ENCODE measurements at places on chromosomes 6 and 20.

DNA sequence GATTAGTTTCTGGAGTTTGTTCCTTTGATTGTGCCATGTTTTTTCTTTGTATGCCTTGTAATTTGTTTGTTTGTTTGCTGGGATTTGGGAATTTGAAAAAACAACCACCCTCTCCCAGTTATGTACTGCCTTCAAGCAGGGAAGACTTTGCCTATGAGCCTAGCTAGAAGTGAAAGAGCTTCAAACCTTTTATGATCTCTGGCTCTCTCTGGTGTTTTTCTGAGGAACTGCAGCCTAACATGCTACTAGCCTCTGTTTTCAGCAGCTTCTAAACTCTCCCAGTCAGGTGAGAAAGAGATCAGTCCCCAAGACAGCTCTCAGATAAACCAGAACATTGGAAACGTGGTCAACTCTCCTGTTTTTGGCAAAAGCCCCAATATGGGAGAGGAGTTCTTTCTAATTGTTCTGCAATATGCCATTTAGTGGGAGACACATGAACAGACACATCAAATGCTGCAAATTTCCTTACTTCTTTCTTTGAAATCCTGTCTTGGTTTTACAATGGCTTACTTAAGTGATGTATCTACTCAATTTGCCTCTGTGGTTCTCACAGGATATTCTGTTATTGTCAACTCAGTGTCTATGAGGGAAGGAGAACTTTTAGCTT, 58.9 kb upstream of the SERINC1 start:
- DNase-seq = peak; percentile 52

GRCh38 chr20:3997446-3997845, 17.9 kb downstream of the RNF24 start:
- no peak for DNase-seq

DNA sequence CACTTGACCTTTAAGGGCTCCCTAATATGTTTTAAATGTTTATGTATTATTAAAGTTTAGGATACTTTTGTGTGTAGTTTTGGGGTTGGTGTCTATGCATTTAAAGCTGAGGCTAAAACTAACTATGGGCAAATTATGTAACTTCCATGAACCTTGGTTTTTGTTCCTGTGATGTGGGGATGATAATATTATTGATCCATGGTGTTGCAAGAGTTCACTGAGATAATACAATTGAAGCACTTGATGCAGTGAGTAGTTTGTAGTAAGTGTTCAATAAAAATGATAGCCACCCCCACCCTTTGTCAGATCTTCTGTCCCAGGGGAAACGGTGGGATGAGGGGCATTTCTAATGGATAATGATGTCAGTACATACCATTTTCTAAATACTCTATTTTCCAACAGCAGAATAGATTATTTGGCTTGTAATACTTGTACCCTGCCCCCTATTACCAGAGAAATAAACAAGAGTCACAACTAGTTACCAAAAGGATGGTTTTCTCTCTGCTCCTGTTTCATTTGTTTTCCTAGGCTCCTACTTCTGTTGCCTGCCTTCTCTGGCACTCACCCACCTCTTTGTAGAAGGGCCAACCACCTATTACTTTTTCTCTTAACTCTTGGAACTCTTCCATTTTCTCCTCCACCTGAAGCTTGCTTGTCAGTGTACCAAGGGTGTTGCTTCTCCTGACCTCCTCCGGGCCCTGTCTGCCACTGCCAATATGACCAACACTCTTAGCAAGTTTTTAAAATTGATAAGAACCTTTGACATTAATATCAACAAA, 97.9 kb downstream of the RCAN2 start:
- no peak for DNase-seq

GRCh38 chr6:25103603-25104002, 167.8 kb upstream of the RIPOR2 start:
- DNase-seq = no peak

DNA sequence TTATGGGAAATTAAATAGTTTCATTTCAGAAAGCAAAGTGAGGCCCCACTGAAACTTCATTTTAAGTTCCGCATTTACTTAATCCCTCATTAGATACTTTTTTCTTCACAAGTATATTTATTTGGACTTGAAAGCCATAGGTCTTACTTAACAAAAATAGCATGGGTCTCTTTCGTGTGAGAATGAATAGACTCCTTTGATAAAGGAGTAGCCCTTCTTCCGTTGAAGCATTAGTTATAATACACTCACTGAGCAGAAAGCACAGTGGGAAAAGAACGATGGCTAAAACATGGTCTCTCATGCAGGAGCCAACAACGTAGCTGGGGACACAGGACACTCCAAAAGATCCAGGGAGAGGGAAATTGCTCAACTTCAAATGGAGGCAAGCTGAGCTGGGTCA, 130.4 kb downstream of the SLC23A2 start:
- no peak for DNase-seq

- DNase-seq = peak; percentile 53
These were observed 10.9 kb downstream of the ABT1 start for GRCh38 chr6:26607434-26608230.

- DNase-seq = no peak
These were observed 128.2 kb downstream of the FRK start for GRCh38 chr6:115932481-115932880.

- no peak for DNase-seq
These were observed 135.0 kb downstream of the EPM2A start for GRCh38 chr6:145600299-145600698.

- DNase-seq = no peak
These were observed 245.5 kb downstream of the SLC35F1 start for GRCh38 chr6:118152524-118152923.

DNA sequence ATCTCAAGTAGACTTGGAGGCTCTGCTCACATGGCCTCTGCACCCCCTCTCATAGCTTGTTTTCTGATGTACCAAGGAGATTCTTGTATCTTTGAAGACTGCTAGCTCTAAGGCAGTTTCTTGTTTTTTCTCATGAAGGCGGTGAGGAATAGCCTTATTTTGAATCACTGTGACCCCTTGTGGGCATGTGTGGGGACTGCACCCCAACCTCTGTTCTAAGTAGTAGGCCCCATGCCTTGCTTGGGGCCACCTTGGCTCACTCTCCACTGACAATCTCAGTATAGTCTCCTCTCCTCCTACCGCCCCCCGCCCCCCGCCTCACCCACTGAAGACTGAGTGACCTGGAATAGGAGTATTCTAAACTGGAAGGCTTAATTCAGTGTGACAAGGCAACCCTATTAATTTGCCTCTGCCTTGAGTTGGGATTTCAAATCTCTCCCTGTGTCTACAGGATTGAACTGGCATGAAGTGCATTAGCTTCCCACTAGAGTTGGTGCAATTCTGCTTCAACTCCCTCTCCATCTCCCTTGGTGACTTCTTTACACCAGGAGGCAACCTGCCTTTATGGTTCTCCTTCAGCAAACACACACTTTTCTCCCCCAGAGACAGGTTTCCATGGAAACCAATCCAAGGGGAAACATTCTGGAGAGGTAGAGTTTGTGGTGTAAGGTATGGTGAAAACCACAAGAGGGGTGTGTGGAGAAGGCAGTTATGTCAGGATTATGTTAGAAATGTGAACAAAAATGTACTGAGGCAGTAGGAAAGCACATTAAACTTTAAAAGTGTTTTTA, 75.4 kb upstream of the ECI2 start:
- DNase-seq = peak; percentile 82

- no peak for DNase-seq
These were observed 757.0 kb upstream of the MMS22L start for GRCh38 chr6:98039904-98040607.

DNA sequence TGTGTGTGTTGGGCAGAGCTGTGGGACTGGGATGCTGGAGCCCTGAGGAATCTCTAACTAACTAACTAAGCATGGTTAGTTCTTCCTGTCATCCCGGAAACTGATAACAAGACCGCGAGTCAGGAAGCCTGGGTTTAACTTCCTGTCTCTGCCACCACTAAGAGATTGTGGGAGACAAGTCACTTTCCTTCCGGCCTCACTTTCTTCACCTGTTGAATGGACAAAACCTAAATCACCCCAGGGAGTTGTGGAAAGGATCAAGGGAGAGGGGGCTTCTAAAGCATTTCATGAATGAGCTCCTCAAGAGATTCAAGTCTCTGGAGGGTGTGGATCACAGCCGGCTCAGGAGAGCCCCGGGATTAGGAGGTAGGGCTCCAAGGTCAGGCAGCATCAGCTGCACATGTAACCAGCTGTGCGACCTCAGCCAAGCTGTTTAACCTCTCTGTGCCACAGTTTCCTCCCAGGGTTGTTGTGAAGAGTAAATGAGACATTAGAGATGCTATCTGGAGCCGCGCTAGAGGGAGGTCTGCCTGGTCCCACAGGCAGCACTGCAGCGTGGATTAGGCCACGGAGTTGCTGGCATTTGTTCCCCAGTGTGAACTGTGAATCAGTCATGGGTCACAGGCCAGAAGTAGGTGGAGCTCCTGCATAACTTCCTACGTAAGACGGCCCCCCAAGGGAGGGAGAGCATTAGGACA, 105.1 kb downstream of the TOX2 start:
- no peak for DNase-seq

GRCh38 chr20:64244281-64244805, 11.2 kb upstream of the PCMTD2 start:
- DNase-seq = no peak

- no peak for DNase-seq
These were observed 6.1 kb upstream of the LEMD2 start for GRCh38 chr6:33794910-33795623.

GRCh38 chr6:148414836-148415235, 72.2 kb downstream of the SASH1 start:
- no peak for DNase-seq

DNA sequence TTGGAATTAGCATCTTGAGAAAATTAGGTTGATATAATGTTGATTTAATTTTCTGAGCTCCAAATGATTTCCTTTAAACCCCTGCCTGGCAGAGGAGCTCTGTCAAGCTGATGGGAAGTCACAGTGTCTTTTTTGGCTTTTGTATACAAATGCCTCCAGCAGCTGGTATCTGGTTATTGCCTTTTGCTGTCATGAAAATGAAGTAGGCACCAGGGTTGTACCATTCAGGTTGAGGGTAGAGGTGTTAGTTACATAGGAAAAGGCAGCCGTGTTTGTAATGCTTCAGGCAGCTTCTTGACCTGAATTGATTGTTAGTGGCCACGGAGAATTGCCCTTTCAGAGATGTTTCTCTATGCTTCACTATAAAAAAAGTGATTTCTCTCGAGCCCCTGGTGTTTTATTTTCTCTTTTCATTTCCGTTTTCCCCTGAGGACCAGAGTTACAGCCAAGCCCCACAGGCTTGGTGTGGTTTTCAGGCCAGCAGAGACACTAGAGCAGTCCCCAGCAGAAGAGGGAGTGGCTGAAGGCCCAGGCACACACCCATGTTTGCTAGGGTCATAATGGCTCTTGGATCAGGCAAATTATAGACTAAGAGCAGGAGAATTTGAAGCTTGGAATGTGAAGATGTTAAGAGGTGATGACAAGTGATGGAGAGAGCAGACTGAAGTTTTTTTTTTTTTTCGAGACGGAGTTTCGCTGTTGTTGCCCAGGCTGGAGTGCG, 21.6 kb downstream of the CMTR1 start:
- no peak for DNase-seq

DNA sequence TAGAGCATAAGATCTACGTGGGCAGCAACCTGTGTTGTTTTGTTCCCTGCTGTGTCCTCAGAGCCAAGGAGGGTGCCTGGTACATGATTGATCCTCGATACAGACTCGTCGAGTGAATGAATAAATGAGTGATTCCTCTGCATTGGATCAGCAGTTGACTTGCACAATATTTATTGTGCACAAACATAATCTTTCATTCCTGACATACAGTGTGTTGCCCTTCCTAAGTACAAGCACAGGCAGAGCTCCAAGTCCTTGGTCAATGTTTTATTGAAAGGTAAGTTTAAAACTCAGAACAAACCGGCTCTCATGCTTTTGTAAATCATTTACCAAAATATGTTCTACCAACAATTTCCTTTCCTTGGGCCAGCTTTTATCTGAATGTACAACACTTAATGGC, 57.4 kb downstream of the STMND1 start:
- DNase-seq = no peak

GRCh38 chr20:40738976-40739375, 49.9 kb upstream of the MAFB start:
- no peak for DNase-seq

DNA sequence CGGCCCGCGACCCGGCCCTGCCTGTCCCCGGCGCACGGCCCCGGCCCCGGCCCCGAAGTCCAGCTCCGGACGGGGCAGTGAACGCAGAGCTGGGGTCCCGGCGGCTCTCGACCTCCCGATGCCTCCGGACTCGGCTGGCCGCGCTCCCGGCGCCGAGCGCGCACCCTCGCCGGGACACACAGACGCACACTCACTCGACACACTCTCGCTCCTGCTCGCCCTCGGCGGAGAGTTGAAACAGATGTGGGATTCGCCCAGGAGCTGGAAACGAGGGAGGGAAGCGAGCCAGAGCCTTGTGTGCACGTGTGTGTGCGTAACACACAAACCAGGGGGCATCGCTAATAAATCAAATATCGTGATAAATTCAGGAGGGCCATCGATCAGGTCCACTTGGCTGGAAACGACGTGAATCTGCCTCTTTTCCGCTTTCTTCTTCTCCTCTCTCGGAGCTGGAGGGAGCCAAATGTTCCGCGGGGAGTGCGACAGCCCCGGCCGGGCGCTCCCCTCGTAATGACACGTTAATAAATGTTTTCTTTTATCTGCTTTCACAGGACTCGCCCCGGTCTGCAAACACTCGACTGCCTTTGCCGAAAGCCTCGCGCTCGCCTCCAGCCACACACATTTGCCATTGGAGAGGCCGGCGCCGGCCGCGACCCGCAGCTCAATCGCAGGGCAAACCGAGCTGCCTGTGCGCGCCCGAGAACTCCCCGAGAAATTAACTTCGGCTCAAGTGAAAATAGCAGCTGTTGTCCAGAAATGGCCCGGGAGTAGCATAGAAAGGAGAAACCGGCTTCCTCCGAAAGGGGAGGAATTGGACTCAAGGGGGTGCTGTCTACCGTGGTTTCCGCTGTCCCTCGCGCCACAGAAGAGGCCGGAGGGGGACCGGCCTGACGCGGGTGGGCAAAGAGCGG, 828 bp upstream of the SULF2 start:
- peak; percentile 63 for DNase-seq

DNA sequence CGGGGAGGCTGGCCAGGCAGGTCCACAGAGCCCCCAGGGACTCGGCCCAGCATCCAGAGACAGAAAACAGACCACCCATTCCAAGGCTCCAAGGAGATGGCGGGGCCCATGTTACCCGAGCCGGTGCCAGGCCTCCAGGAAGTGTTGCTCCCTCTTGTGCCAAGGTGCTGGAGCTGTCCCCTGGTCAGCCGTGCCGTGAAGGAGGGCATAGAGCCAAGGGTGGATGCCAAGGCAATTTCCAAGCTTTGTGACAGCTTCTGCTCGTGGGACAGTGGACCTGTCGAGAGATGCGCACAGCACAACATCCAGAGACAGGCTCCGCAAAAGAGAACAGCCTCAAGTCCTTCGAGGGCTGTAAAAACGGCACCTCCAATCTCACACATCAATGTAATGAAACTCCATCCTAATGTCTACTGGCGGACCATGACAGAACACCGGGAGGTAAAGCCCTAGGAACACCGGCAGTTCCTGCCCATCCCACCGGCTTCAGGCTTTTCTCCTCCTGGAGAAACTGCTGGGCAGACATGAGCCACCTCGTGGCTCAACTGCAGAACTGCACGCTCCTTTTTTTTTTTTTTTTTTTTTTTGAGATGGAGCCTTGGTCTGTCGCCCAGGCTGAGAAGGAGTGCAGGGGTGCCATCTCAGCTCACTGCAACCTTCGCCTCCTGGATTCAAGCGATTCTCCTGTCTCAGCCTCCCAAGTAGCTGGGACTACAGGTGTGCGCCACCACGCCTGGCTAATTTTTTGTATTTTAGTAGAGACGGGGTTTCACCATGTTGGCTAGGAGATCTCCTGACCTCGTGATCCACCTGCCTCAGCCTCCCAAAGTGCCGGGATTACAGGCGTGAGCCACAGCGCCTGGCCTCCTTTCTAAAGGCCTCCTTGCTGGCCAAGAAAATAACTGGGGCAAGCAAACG, 30.9 kb upstream of the AVP start:
- peak; percentile 63 for DNase-seq

- no peak for DNase-seq
These were observed 470 bp upstream of the FAM83C start for GRCh38 chr20:35292504-35293285.
